A549 treated with AZD2906 at 1 μM for 4 hours (cell line): ENCODE measurements at places on chromosomes 1 and 21. TPM values are rescaled to one million over a fixed set of nuclear protein-coding genes. Genes with fewer than 3 reads are reported as not detected.

Gene LCE1A
- not detected in 5 replicates for total RNA-seq

Gene LRRC53
- not detected in 5 replicates for total RNA-seq

Gene CHRM3
- total RNA-seq: 0.01 to 0.09 TPM (median 0.03 TPM) in 5 replicates

Gene CASP9
- 5.2 to 6.5 TPM (median 5.7 TPM) in 5 replicates for total RNA-seq

Gene TRIM17
- total RNA-seq: not detected in 5 replicates

Gene COL9A2
- total RNA-seq: 0.07 to 0.33 TPM (median 0.23 TPM) in 5 replicates

Gene LPAR3
- 0.20 to 0.40 TPM (median 0.34 TPM) in 5 replicates for total RNA-seq

Gene IFNAR1
- total RNA-seq: 13.6 to 27.8 TPM (median 16.1 TPM) in 5 replicates

Gene CLCA4
- not detected in 5 replicates for total RNA-seq

Gene TDRD5
- total RNA-seq: 0.02 to 0.06 TPM (median 0.05 TPM) in 5 replicates

Gene SPATA46
- total RNA-seq: not detected in 5 replicates

Gene NUF2
- 23.0 to 30.7 TPM (median 25.2 TPM) in 5 replicates for total RNA-seq

Gene CLCNKB
- 0.07 to 0.13 TPM (median 0.10 TPM) in 4 of 5 replicates, not detected in the other for total RNA-seq

Gene SIK1
- 15.3 to 21.6 TPM (median 16.4 TPM) in 5 replicates for total RNA-seq

Gene ACTN2
- 0.01 to 0.09 TPM (median 0.06 TPM) in 4 of 5 replicates, not detected in the other for total RNA-seq

Gene ZSWIM5
- total RNA-seq: 0.50 to 0.79 TPM (median 0.60 TPM) in 5 replicates

Gene S100A14
- total RNA-seq: 0.23 to 0.66 TPM (median 0.46 TPM) in 5 replicates

Gene SPATA1
- total RNA-seq: 0.66 to 1.1 TPM (median 0.80 TPM) in 4 of 5 replicates, not detected in the other

Gene KCNK2
- 0.02 to 0.08 TPM (median 0.05 TPM) in 4 of 5 replicates, not detected in the other for total RNA-seq

Gene PTGER3
- total RNA-seq: 0.01 TPM in 1 of 5 replicates, not detected in the others

Gene ELF3
- total RNA-seq: 104 to 139 TPM (median 124 TPM) in 5 replicates

Gene C1orf116
- total RNA-seq: 4.9 to 6.7 TPM (median 6.0 TPM) in 5 replicates

Gene RXRG
- total RNA-seq: 0.03 to 0.09 TPM (median 0.07 TPM) in 3 of 5 replicates, not detected in the others

Gene NBPF6
- total RNA-seq: 0.02 TPM in 1 of 5 replicates, not detected in the others

Gene RIPK4
- total RNA-seq: 15.7 to 20.3 TPM (median 18.9 TPM) in 5 replicates

Gene NME7
- 18.8 to 33.9 TPM (median 19.7 TPM) in 5 replicates for total RNA-seq

Gene RAB7B
- total RNA-seq: 0.91 to 1.6 TPM (median 1.1 TPM) in 5 replicates

Gene TMEM54
- total RNA-seq: 27.0 to 46.1 TPM (median 44.1 TPM) in 5 replicates

Gene TMEM82
- total RNA-seq: not detected in 5 replicates

Gene NCAM2
- total RNA-seq: not detected in 5 replicates

Gene PDE9A
- 1.2 to 1.5 TPM (median 1.3 TPM) in 5 replicates for total RNA-seq

Gene KIAA1614
- 0.69 to 1.6 TPM (median 1.2 TPM) in 5 replicates for total RNA-seq

Gene SSR2
- total RNA-seq: 259 to 269 TPM (median 260 TPM) in 5 replicates

Gene GNG12
- total RNA-seq: 54.0 to 82.8 TPM (median 65.1 TPM) in 5 replicates
